ENCODE measurements at places on chromosomes 6 and 20.

DNA sequence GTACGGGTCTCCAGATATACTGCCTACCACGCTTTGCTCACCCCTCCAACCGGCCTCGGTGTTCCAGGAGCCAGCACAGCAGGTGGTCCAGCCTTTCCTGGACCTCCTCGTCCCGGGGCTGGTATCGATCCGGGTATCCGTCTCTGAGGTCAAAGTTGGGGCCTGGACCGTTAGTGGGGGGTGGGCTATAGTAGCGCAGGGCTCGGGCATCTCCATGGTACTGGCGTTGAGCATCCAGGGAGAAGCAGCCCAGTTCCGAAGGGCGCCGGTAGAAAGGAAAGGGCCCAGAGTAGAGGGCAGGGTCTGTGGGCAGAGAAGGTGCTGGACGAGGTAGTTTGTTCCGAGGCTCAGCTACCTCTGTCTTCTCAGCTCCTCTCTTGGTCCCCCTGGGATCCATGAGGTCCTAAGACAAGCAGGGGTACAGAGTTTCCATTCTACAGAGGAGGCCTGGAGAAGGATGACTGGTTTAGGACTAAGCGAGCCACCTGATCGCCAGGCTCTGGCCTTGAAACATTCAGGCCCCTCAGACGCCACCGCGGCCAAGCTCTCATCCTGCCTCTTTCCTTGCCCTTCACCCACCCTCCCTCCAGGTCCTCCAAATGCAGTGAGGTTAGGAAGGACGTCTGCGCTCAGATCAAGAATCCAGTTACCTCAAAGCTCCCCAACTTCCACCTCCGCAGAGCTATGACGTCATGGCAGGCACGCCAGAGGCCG, 502 bp downstream of the DXO start:
- DNase-seq, result no peak

- no peak for DNase-seq
Measured at GRCh38 chr20:43440531-43440930, 17.2 kb upstream of the SRSF6 start.

- no peak for DNase-seq
Measured at GRCh38 chr6:18742406-18742805, 355.3 kb downstream of the RNF144B start.

GRCh38 chr20:46209930-46210671, 92.0 kb downstream of the CD40 start:
- DNase-seq, result no peak

DNA sequence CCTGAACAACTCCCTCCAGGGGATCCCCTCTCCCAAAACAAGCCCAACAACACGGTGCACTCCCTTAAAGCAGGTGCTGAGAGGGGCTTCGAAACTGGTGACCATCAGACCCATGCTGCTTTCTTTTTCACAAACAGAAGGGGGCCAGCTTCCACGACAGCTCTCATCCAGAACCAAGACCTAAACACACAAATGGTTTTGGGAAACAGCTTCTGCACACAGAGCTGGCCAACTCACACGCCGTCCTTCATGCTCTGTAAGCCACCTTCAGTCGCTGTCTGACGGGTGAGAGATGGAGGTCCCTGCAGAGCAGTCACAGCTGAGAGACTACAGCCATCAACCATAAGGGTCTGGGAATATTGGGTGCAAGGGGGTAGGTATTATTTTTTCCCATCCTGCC, 76.3 kb downstream of the ZMYND8 start:
- no peak for DNase-seq

DNA sequence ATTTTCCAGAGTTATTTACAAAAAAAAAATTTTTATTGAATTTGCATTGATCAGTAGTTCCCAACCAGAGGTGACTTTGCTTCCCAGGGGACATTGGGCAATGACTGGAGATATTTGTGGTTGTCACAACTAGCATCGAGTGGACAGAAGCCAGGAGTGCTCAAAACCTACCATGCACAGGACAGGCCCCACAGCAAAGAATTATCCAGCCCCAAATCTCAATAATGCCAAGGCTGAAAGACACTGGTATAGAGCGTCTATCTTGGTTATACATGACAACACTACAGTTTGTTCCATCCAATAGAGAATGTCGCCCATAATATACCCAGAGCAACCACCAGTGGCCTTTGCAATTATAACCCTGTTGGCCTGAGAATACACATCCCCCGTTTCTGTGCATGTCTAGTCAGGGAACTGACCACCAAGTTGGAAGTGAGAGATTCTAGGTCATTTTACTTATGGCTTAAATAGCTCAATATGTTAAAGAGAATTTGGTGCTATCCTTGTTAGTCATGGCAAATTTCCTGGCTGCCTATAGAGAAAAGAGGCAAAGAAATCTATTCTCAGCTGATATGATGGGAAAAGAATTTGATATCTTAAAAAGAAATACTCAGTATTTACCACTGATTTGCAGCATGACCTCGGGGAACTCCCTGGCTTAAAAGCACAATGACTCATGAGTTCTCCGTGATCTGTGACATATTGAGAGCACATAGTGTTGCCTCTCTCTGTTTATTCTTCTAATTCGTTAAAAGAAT, 76.0 kb upstream of the ADTRP start:
- no peak for DNase-seq

DNA sequence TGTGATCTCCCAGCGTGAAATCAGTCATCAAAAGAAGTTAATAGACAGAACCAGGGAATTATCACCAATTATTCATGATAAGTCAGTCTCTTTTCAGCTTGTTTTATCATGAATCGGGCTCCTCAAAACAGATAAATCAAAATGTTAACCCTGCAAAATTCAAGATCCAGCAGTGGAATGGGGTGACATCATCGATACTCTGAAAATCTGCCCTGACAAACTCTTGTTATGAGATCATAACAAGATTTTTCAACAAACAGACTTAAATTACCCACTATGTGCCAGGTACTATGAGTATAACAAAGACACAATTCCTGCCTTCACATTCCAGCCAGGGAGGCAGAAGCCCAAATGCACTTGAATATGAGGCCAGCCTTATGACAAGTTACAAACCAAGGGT, 64.4 kb downstream of the PTPRK start:
- DNase-seq, result no peak

- no peak for DNase-seq
Measured at GRCh38 chr20:36998652-36999051, 47.1 kb upstream of the SAMHD1 start.

GRCh38 chr20:43843965-43844660, 70.5 kb upstream of the TOX2 start:
- no peak for DNase-seq

DNA sequence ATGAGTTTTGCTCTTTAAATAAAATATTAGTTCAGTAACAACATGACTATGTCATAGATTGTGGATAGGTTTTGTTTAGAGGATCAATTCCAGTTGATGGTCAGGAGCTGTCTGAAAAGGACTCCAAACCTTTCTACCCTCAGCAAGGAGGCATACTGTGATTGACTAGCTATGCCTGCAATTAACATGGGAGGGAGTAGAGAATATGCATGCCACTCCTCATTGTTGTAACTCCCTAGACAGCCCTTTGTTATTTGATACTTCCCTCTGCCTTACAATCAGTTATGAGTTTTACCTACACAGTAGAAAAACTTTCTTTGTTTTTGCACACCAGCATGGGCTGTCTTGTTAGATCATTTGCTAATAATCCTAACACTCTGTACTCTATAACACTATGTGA, 1418.5 kb downstream of the KHDRBS2 start:
- no peak for DNase-seq

DNA sequence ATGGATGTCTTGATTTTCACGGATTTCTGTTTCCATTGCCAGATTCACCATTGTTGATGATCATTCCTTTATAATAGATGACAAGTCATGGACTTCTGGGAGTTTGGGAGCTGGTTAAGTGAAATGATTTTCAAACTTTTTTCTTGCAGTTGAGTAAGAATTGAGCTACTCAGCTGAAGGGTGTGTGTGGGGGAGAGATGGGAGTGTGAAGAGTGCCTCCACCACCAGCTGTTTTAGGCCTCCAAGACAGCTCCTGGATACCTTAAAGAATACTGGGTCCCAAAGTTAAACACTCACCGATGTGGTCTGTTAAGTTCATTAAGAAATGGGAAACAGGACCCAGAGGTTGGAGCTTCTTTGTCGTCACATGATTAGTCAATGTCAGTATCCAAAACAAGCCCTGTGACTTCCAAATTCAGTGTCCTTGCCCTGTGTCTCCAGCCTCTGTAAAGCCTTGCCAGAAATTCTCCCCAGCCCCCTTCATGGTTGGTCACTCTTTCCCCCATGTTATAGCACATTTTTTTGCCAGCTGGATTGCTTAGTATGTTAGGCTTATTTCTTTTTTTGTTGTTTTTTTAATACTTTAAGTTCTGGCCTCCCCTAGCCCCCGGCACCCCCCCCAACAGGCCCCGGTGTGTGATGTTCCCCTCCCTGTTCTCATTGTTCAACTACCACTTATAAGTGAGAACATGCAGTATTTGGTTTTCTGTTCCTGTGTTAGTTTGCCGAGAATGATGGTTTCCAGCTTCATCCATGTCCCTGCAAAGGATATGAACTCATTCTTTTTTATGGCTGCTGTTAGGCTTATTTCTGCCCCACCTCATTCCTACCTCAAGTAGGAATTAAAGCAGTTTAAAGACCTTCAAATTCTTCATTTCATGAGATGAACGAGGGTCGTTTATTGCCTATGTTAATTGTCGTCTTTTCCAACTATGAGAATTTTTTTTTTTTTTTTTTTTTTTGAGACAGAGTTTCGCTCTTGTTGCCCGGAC, 26.9 kb downstream of the BICRAL start:
- no peak for DNase-seq

- DNase-seq, result no peak
Measured at GRCh38 chr6:52564856-52565255, 12.0 kb downstream of the TRAM2 start.

GRCh38 chr6:108710030-108710429, 138.2 kb upstream of the ARMC2 start:
- DNase-seq, result no peak

DNA sequence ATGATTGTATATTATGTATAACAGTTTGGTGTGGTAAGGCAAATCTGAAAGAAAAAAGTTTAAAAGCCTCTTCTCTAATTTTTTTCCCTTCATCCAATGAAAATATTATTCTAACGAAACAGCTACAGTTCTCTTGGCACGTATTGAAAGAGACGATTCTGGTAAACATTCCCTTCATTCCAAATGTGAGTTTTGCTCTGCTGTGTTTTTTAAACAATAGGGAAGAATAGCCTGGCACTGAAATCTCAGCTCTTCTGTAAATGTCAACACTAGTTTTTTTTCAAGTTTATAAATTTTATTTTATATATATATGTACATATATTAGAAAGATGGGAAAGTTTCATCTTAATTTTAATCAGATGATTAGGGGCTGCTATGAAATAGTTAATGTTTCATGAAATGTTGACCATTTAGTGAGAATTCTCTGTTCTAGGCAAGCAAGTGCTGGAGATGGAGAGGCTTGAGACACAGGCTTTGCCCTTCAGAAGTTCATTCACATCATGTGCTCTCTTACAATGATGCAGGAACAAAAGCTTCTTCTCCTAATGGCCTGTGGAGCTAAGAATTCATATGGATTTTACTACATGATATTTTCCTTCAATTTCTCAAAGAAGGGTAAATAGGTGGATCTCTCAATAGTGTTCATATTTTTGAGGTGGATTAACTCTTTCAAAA, 4.1 kb downstream of the PAQR8 start:
- DNase-seq, result no peak

DNA sequence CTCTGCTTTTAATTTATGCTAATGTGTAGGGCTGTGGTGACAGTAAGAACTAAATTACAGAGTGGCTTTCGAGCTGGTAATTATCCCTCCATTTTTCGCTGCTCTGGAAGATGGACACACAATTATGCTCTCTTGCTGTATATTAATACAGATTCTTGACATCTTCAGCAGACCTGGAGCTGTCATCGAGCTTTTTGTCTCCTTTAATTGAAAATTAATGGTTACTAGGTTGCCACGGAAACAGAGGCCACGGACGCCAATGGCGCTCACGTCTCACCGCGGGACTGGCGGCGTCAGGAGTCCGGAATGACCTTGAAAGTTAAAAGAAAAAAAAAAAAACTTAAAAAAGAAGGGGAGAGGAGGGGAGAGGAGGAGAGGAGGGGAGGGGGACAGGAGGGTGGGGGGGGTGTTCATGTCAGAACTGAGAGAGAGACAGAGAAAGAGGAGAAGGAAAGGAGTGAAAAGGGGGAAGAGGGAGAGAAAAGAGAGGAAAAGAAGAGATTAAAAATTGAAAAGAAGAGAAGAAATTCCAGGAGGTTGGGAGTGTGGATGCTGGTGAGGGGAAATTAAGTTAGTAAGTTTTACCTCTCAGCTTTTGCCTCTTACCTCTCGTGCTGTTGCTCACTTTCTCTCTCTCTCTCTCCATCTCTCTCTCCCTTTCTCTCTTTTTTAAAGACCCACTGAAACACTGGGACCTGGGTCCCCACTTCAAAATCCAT, 22.1 kb upstream of the FOXP4 start:
- no peak for DNase-seq

DNA sequence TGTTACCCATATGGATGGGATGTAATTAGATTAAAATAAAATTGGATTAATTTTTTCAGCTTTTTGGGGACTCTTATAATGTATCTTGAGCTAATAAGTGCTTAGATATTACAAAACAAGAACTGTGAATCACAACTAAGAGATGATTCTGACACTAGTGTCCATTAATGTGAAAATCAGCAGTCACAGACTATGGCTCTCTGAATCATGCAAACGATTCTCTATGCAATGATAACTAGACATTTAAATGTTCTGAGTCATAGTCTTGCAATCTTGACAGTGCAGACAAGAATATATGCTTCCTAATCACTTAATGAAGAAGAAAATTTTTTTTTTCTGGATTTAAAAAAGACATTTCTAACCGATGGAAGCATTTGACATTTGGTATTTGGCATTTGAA, 82.2 kb upstream of the OPRM1 start:
- no peak for DNase-seq

GRCh38 chr6:41747256-41748101, at the start of gene PGC:
Gene PGC (minus strand): TSS chr6:41747397. CDS start chr6:41747334, 63 bp downstream.
- no peak for DNase-seq

DNA sequence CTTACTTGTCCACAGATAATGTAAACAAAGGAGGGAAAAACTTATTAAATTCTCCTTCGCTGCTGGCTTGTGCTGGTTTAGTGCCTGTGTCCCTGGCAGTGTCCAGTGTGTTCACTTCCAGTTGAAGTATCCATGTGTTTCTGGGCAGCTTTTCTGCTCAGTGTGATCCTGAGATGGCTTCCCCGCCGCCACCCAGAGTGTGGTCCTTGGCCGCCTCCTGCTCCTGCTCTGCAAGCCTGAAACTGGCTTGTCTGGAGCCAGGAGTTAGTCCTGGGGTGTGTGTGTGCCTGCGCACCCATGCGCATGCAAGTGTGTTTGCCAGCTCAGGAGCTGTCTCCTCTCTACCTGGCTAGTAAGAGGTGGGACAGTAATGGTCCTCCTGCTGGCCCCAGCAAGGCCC, 7.2 kb downstream of the BTBD3 start:
- no peak for DNase-seq

- no peak for DNase-seq
Measured at GRCh38 chr6:24149296-24149695, 23.3 kb downstream of the NRSN1 start.

GRCh38 chr20:37622728-37623127, 71.1 kb upstream of the CTNNBL1 start:
- DNase-seq, result no peak

GRCh38 chr6:4813055-4813454, 36.9 kb downstream of the CDYL start:
- no peak for DNase-seq
